ENCODE measurements at places on chromosomes 4 and X. TPM values are rescaled to one million over a fixed set of nuclear protein-coding genes. Genes with fewer than 3 reads are reported as not detected.

- DNase-seq = no peak
Observed at GRCh38 chrX:47482065-47482511, 934 bp downstream of the ZNF41 start.

DNA sequence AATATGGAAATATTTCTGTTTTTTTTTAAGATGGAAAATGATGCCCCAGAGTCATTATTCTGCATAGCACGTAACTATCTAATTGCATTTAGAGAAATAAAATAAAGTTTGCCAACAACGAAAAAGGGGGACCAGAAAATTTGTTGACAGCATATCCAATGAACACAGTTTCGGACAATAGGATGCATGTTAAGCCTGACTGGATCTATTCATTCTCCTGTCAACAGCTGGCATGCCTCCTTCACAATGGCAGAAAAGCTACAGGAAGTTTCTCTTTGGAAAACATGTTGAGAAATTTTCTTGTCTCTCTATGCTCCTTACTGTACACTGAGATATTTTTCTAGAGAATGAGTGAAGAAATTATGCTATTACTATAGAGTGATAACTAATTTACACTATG, 262.5 kb downstream of the GRID2 start:
- no peak for DNase-seq

- DNase-seq = peak; percentile 50
Observed at GRCh38 chr4:76804096-76804495, 93.8 kb downstream of the SOWAHB start.

- no peak for DNase-seq
Observed at GRCh38 chr4:183721207-183722081, 62.4 kb downstream of the TRAPPC11 start.

TSPAN7 gene
- 0.08 TPM for total RNA-seq

STBD1 gene
- 10.6 TPM for total RNA-seq

DNA sequence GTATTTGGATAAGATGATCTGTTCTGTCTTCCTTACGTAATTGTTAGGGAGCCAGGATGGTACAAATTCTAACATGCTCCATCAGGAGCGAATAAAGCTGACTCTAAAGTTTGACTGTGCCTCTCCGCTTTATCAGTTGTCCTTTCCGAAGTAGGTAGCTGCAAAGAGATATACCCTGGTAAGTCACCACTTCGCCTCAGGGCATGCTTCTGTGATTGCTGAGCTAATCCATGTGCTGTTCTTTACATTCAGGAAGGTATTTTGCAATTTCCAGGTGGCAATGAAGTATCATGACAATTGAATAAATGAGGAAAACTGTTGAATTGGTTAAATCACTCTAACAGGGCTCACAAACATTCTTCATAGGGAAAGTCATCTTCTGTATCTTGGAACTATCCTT, 38.9 kb downstream of the KIT start:
- DNase-seq = no peak

DNA sequence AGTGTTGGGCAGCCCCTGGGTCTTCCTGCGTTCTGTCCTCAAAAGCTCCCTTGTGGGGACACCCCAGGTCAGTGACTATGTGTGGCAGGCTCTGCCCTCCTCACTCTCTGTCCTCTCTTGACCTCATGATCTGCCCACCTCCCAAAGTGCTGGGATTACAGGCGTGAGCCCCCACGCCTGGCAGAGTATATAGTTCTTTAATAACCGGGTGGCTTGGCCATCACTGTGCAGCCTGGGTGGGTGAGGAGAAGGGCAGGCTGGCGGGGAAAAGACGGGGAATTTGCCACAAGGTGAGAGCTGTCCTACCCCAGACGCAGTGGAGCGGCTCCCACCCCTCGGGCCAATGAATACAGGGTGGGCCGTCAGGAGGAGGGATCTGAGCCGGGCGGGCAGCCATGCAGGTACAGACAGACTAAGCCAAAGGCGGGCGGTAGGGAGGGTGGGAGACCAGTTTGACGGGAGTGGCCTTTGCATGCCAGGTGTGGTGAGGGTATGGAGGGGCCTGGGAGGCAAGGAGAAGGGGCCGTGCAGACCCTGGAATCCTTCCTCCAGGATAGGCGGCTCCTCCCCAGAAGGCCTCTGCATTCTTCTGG, 2.5 kb downstream of the SH3BP2 start:
- DNase-seq = no peak

DNA sequence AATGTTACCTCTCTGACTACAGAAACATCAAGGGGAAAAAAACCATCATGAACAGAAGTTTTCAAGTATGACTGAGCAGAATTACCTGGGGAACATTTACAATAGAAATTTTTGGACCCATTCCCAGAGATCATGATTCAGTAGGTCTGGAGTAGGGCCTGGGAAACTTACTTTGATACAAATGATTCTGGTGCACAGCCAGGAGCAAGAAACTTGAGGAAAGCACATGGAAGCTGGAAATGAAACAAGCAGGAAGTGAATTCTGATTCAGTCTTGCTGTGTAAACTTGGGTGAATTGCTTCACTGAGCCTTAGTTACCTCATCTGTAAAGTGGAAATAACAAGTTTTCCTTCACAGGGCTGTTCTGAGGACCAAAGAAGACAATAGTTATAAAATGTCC, 192.5 kb upstream of the TAPT1 start:
- no peak for DNase-seq

RPS6KA6 gene
- 5.9 TPM for total RNA-seq

GRCh38 chr4:82373486-82373815, 340 bp downstream of the HNRNPD start:
- DNase-seq = no peak

GRCh38 chr4:118557298-118557851, 127.8 kb upstream of the METTL14 start:
- DNase-seq = peak; percentile 70

DNA sequence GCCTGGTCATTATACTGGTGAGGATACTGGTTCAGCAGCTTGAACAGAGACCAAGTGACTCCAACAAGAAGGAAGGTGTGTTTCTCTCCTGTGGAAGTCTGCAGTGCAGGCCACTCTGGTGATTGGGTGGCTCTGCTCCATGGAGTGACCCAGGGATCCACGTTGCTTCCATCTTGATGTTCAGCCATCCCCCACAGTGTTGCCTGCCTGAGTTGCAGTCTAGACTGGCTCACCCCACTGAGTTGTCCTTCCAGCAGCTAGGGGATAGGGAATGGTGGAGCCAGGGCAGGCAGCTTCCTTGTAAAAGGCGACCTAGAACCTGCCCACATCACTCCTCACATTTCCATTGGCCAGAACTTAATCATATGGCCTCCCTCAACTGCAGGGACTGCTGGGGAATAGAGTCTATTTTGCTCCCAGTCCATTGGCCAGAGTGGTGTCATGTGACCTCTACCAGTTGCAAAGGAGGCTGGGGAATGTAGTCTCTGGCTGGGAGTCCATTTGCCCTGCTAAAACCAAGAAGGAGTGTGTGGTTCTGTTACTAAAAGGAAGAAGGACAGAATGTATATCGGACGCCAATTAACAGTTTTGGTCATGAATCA, 8.0 kb downstream of the MAN2B2 start:
- no peak for DNase-seq

Measured in SJSA1 (cell line).